NCI-H748 treated with DMSO at 0.1 percent for 48 hours (cell line): ENCODE measurements at places on chromosomes 2 and 18.

- no peak for DNase-seq
Measured at GRCh38 chr18:3889803-3890202, 439.8 kb downstream of the TGIF1 start.

GRCh38 chr2:124755386-124755785 is 730.3 kb downstream of the CNTNAP5 start:
- DNase-seq = no peak

- no peak for DNase-seq
Measured at GRCh38 chr2:239466061-239466754, 65.4 kb upstream of the HDAC4 start.

DNA sequence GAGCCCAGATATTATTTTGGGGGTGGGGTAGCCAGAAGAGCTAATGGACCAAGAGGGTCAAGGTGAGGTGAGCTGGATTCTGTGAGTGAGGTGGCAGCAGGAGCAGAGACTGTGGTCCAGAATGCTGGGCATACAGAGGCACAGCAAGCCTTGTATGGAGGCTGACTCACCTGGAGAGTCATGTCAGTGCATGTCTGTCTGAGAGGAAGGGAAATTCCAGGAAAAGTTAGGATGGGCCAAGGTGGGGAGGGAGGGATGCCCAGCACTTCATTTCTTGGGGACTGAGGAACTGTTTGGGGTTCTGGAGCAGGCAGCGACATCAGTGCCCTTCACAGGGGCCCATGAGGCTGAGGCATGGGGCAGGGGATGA is 21.1 kb downstream of the PER2 start:
- DNase-seq = no peak

DNA sequence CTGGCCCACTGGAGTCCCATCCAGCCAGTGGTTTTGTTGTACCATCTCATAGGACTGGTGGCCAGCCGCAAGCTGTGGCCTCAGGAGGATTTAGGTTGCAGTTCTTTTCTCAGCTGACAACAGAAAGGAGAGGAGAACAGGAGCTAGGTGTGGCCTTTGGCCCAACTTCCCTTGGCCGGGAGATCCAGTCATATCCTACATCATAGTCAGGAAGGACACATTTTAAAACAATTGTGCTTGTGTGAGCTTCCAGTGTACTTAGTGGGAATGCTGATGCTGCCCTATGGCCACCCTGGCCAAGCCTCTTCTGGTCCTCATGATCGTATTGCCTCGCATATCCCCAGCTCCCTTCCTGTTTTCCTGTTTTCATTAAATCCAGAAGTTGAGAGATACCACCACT is 98.1 kb downstream of the WDSUB1 start:
- DNase-seq = no peak

GRCh38 chr2:172664766-172665165 is 70.9 kb upstream of the RAPGEF4 start:
- no peak for DNase-seq

DNA sequence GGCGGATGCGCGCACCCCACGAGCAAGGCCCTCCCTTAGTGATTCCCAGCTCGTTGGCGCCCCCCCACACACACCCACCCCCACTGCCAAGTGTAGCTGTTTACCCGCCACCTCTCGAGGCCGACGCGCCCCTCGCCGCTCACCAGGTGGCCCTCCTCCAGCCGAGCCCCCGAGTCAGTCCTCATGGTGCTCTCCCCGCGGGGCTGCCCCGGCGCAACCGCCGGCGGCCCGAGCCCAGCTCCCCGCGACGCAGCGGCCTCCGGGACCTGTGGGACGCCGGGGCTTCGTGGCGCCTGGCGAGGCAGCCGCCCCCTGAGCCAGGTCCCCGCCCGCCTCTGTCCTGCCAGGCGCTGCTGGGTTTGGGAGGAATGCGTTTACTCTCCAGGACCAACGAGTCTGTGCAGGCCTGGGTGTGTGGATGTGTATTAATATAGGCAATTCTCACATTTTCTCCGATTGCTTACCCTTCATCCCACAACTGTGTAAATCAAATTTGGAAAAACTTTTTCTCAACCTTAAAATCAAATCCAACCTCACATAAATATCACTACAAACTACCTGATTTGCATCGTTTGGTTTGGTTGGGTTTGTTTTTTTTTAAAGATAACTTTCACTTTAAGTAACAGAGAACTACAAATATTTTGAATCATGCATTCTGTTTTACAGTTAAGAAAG is at the start of gene TMEM237:
TMEM237 (minus strand) TSS at position 288 of the 675 bp plus-strand sequence; CDS start at position 185, 103 bp downstream.
- no peak for DNase-seq

DNA sequence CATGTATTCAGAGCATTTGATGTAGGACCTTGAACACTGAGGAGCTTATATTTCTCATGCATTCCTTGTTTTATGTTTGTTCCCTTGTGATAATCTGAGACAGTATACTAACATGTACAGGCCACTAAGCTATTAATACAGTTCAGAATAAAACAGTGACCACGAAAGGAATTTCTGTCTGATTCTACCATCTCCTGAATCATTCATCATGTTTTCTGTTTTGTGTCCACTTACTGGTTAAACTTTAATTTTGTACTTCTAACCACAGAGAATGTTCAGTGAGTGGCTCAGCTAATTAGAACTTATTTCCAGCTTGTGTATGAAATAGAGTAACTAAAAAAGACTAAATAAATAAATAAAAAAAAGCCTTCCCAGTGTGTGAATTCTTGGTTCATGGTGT is 110.4 kb downstream of the LRP1B start:
- DNase-seq = no peak

- no peak for DNase-seq
Measured at GRCh38 chr2:198096002-198096401, 291.6 kb downstream of the PLCL1 start.
